T follicular helper cell (primary cell): ENCODE measurements at places on chromosomes 5 and 9.
A peak's percentile ranks its signal among the peaks of the same experiment; 100 is the strongest.

GRCh38 chr5:13660072-13660471, 284.4 kb downstream of the DNAH5 start:
- DNase-seq = no peak

- no peak for DNase-seq
Measured at GRCh38 chr5:122760236-122760635, 14.6 kb upstream of the SNX2 start.

- no peak for DNase-seq
Measured at GRCh38 chr5:169112016-169112415, 188.9 kb downstream of the SLIT3 start.

GRCh38 chr9:116589392-116590354, 97.4 kb upstream of the TRIM32 start:
- DNase-seq = no peak

DNA sequence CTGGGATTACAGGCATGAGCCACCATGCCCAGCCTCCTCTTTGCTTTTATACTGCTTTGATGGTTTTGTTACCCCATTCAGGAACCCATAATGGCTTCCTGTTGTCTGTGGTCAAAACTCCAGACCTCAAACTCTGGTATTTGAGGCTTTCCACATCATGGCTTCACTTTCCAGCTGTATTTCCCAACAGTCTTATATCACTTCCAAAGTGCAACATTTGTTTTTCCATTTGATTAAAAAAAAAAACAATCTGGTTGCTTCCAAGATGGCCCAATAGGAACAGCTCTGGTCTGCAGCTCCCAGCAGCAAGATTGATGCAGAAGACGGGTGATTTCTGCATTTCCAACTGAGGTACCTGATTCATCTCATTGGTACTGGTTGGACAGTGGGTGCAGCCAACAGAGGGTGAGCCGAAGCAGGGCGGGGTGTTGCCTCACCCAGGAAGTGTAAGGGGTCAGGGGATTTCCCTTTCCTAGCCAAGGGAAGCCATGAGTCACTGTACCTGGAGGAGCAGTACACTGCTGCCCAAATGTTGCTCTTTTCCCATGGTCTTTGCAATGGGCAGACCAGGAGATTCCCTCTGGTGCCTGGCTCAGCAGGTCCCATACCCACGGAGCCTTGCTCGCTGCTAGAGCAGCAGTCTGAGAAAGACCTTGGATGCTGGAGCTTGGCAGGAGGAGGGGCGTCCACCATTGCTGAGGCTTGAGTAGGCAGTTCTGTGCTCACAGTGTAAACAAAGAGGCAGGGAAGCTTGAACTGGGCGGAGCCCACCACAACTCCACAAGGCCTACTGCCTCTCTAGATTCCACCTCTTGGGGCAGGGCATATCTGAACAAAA, 458.4 kb downstream of the KDM4C start:
- no peak for DNase-seq

- DNase-seq = peak; percentile 31
Measured at GRCh38 chr5:67160985-67161384, 35.6 kb downstream of the CD180 start.

GRCh38 chr5:76553251-76553650, 70.0 kb downstream of the F2RL2 start:
- DNase-seq = no peak

GRCh38 chr5:158869092-158869491, 230.6 kb downstream of the EBF1 start:
- no peak for DNase-seq

DNA sequence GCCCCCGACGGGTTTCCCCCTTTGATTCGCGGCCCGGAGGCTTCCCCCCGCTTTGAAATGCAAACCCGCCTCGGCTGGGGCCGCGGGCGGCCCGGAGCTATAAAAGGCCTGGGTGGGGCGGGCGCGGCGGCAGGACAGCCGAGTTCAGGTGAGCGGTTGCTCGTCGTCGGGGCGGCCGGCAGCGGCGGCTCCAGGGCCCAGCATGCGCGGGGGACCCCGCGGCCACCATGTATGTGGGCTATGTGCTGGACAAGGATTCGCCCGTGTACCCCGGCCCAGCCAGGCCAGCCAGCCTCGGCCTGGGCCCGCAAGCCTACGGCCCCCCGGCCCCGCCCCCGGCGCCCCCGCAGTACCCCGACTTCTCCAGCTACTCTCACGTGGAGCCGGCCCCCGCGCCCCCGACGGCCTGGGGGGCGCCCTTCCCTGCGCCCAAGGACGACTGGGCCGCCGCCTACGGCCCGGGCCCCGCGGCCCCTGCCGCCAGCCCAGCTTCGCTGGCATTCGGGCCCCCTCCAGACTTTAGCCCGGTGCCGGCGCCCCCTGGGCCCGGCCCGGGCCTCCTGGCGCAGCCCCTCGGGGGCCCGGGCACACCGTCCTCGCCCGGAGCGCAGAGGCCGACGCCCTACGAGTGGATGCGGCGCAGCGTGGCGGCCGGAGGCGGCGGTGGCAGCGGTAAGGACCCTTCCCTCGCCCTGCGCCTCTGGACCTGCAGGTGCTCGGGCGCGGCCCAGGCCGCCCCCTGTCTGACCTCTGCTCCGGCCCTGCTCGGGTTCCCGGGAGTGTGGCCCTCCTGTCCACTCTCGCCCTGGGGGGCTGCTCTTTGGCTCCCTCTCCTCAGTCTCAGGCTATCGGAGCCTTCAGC, at the start of gene CDX1:
Gene CDX1 (plus strand): TSS at position 129 of the 862 bp plus-strand sequence. CDS start 99 bp downstream, at position 228.
- DNase-seq = no peak

GRCh38 chr9:88051138-88051537, 76.8 kb upstream of the CDK20 start:
- no peak for DNase-seq

GRCh38 chr9:32463500-32464293, 62.3 kb downstream of the RIGI start:
- DNase-seq = no peak

DNA sequence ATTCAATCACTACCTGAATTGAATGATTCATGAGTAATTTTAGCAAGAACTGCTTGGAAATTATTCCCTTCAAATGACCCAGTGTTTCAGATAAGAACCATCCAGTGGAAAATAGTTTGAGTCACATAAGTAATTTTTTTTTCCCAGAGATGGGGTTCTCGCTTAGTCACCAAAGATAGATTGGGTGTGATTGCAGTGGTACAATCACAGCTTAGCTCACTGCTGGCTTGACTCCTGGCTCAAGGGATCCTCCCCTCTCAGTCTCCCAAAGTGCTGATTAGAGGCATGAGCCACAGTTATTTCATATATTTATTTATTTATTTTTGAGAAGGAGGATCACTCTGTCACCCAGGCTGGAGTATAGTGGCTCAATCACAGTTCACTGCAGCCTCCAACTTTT, 574.5 kb upstream of the ARRDC3 start:
- DNase-seq = no peak

DNA sequence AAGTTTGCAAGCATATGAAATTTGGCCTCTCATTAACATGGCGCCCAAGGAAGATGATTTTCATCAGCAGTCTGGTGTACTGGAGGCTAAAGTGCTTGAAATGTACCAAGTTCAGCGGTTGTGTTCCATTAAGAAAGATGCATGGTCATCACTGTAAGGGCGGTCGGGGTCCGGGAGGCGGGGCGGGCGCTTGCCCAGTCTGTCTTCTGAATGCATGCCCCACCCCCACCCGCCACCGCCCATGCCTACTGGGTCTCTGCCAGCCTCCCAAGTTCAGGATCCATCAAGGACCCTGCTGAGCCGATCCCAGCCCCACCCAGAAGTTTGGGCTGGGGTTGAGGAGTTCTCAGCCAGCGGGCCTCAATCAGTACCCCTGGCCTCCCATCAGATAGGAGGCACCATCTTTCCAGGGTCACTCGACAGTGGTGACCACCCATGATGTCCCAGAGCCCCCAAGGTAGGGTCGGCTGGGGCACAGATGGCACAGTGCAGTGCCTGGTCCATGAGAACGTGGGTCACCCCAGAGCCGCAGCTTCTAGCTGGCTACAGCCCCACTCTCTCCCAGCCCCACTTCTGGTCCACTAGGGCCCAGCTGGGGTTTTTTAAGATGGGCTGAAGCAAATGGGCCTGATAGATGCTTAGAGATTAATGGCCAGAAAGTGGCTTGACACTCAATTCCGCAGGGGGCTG, 24.4 kb upstream of the PRDM12 start:
- DNase-seq = no peak
